ENCODE measurements at places on chromosomes 1 and 21.

DNA sequence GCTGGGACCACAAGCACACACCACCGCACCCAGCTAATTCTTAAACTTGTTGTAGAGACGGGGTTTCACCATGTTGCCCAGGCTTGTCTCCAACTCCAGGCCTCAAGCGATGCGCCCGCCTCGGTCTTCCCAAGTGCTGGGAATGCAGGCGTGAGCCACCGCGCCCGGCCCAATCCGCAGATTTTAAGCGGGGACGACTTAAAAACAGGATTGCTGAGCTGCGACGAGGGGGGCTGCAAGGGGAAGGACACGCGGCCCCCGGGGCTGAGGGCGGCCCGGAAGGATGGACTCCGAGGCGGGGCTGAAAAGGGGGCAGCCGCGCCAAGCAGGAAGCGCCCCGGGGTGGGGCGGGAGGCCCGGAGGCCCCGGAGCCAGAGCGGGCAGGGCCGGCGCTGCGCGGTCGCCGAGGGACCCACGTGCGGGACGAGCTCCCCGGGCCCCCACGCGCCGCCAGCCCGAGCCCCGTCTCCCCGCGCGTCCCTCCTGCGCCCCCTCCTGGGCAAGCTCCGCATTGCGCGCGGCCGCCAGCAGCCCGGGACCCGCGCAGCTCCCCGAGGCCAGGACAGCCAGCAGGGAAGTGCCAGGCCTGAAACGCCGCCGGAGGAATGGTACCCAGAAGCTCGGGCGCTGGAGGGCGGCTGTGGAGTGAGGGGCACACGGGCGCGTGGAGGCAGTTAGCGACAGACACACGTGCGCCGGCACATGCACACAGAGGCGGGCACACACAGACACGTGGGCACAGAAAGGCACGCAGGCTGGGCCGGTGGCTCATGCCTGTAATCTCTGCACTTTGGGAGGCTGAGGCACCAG is 5.5 kb upstream of the PRKCZ start:
- peak; percentile 65 for DNase-seq

- no peak for DNase-seq
These were observed 357.1 kb upstream of the POU3F1 start for GRCh38 chr1:38403667-38404066.

GRCh38 chr1:51686450-51686849 is 69.6 kb downstream of the OSBPL9 start:
- no peak for DNase-seq

DNA sequence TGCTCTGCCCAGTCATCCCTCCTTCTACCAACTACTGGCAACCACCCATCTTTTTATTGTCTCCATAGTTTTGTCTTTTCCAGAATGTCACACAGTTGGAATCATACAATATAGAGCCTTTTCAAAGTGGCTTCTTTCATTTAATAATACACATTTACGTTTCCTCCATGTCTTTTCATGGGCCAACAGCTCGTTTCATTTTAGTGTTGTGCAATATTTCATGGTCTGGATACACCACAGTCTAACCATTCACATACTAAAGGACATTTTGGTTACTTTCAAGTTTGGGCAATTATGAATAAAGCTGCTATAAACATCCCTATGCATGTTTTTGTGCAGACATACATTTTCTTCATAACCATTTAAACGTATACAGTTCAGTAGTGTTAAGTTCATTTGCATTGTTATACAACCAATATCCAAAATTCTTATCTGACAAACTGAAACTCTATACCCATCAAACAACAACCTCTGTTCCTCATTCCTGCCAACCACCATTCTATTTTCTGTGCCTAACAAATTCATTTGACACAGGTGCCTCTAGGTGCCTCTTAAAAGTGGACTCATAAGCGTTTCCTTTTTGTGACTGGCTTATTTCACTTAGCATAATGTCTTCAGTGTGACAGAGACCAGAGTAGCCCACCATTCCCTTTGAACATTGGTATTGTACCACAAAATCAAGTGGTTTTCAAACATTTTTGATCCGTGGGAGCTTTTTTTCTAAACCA is 138.1 kb downstream of the NR5A2 start:
- DNase-seq = no peak

DNA sequence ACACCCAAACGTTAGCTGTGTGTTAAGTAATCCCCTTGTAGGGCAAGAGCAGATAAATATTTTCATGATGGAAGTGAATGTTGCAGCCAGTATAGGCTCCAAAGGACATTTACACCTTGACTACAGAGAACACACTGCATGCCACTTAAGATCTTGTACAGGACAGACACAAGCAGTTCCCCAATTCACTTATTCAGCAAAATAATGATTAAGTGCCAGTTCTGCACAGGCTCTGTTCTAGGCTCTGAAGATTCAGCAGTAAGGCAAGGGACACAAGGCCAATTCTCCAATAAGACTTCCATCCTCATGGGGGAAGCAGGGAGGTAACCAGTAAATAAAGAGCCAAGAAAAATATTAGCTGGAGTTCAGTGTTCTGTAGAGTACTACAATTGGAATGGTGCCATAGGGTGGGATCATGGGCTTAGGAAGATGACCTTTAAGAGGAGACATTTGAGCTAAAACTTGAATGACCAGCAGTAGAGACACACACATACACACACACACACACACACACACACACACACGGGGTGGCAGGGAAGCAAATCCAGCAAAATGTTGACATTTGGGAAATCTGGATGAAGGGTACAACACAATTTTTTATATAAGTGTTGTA is 199.9 kb upstream of the JUN start:
- DNase-seq = no peak

DNA sequence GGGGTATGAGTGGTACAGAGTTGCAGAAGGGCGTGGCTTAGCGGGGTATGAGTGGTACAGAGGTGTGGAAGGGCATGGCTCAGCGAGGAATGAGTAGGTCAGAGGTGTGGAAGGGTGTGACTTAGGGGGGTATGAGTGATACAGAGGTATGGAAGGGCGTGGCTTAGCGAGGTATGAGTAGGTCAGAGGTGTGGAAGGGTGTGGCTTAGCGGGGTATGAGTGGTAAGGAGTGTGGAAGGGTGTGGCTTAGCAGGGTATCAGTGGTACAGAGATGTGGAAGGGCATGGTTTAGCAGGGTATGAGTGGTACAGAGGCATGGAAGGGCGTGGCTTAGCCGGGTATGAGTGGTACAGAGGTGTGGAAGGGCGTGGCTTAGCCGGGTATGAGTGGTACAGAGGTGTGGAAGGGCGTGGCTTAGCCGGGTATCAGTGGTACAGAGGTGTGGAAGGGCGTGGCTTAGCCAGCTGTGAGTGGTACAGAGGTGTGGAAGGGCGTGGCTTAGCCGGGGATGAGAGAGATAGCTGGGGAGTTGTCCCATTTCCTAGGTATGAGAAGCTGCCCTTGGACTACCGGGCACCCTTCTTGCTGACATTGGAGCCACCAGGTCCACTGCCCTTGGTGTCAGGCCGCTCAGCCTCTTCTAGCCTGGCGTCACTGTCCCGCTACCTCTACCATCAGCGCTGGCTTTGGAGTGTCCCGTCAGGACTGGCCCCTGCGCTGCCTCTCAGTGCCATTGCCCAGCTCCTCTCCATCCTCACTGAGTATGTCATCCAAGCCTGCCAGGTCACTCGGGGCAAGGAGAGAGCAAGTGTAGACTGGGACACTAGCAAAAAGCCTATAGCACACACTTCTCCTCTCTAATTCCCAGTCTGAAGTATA is 29.8 kb downstream of the HYI start:
- no peak for DNase-seq

DNA sequence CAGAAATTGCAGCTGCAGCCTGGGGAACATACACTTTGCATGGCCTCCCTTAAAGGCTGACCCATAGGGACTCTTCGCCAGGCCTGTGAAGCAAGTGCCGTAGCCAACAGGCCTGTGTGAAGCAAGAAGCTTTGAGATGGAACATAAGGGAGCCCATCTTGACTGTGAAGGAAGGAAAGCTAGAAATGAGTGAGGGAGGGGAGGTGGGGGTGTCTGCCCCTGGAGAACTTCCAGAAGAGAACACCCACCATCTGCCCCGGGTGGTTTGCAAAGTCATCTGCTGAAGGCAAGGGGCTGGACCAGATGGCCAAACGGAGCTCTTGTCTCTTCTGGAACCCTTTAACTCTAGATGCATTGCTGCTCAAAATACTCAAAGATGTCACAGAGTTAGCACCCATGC is 103.3 kb upstream of the GRIK3 start:
- DNase-seq = no peak

GRCh38 chr1:154492115-154492514 is 9.9 kb upstream of the TDRD10 start:
- no peak for DNase-seq

- no peak for DNase-seq
These were observed 2.2 kb downstream of the NUAK2 start for GRCh38 chr1:205319081-205320018.

DNA sequence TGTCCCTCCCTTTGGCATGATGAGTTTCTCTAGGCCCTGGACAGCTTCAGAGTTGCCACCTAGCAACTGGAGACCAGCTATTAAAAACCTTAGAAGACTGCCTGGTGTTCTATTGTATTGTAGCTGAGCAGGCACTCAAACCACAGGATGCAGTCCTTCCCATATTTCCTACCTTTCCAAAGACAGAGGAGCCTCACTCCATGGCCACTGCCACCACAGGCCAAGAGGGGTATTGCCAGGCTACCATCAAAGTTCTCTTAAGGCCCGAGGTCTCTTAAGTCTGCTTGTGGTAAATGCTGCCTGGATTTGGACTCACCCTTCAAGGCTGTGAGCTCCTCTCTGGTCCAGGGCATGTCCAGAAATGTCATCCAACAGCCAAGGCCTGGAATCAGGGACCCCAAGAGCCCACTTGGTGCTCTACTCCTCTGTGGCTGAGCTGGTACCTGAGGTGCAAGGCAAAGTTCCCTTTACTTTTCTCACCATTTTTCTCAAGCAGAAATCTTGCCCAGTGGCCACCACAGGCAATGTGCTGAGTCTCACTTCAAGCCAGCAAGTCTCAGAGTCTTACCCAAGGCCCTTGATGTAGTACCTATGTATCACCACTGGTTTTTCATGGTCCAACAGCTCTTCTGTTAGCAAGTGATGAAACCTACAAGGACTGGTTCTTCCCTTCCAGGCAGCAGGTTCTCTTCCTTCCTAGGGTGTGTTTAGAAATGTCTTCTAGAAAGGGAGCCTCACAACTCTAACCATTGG is 269.4 kb downstream of the AMY1C start:
- DNase-seq = no peak

DNA sequence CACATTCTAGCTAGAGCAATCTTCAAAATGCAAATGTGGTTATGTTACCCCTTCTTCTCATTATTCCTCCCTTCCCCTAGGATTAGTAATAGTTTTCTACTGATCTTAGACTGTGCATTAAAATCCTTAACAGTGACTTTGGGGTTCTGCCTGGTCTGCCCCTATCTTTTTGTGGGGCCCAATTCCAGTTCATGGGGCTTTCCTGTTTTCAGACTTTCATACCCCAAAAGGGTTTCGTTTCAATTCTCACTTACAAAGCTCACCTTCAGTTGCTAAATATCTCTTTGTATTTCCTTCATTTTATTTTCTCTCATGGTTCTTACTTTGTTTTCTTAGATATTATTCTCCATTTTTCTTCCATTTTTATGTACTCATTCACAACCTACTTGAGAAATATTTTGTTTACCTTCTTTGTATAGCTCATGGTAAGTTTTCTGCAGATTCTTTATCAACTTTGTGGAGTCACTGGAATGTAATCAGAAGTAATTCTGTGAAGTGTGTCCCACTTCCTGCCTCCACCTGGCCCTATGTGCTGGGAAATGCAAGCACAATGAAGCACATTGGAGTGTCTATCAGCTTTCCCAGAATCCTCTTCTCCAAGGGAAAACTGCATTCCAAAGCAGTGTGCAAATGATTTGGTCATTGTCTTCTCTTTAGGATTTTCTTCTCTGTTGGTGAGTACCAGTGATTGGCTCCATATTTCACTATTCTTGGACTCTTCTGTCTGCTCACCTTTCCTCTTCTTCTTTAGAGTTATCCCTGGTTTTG is 350.2 kb downstream of the ZNF326 start:
- DNase-seq = no peak

DNA sequence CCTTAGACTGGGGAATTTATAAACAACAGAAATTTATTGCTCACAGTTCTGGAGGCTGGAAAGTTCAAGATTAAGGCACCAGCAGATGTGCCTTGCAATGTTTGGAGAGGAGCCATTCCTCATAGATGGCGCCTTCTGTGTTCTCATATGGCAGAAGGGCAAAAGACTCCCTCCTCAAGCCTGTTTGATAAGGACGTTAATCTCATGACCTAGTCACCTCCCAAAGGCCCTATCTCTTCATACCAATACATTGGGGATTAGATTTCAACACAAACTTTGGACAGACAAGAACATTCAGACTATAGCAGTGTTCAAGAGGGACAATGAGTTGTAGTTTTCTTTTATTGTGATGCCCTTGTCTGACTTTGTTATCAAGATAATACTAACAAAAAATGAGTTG is 34.3 kb downstream of the PSMG1 start:
- no peak for DNase-seq

DNA sequence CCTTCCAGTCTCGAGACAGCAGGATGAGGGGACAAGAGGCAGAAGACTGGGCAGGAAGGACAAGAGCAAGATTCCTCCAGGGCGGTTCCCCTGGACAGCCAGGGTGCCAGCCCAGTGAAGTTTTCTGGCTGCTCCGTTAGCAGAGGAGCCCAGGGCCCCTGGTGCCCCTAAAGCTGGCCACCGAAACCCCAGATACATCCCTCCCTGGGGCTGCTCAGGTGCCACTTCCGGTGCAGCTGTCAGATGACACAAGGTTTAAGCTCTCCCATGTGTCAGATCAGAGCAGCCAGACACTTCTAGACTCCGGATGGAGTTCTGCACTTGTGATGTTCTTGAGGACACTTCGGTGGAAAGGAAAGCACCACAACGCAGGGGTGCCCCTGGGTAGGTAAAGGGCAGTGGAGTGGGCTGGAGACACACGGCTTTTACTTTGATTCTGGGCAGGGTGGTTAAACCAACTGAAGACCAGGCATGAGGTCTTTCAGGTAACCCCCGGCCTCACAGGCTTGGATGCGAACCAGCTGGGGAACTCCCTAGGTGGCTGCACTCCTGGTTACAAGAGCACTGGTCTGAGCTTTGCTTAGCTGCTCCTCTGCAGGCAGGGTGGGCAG is 85.7 kb downstream of the ITPKB start:
- peak; percentile 29 for DNase-seq

GRCh38 chr1:40380817-40381216 is 7.3 kb downstream of the SMAP2 start:
- no peak for DNase-seq

- DNase-seq = peak; percentile 58
These were observed 3.9 kb upstream of the DENND2D start for GRCh38 chr1:111204201-111204982.

DNA sequence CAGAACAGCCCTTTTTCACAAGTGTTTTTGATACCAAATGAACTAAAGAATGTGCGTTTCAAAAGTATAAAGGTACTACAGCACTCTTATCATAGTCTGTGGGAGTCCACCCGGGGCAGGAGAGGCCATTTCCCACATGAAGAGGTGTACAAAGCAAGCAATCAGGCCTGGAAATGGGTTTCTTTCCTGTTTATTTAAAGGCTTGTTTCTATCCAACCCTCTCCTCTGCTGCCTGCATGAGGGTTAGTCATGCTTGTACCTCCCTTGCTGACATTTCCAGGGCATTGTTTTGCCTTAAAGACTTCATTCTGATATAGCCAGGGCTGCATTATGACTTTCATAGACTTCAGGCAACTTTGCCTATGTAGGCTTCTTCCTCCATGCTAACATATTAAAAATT is 11.6 kb downstream of the SELP start:
- no peak for DNase-seq

- no peak for DNase-seq
These were observed 33.3 kb downstream of the PCNT start for GRCh38 chr21:46357335-46357604.

All from stimulated activated CD8-positive, alpha-beta memory T cell treated with anti-CD3 and anti-CD28 coated beads, Interleukin-7, amount 100 ng/mL, for 1 hour (primary cell).